ENCODE measurements at places on chromosomes 3 and 15. TPM values are rescaled to one million over a fixed set of nuclear protein-coding genes. Genes with fewer than 3 reads are reported as not detected.

GRCh38 chr3:184005941-184006507 is 11.7 kb downstream of the ABCC5 start:
- peak; percentile 90 for DNase-seq

Gene IL17RE
- total RNA-seq = not detected

Gene GP5
- total RNA-seq = not detected

GRCh38 chr3:57961828-57962447 is 46.3 kb upstream of the FLNB start:
- DNase-seq = no peak

DNA sequence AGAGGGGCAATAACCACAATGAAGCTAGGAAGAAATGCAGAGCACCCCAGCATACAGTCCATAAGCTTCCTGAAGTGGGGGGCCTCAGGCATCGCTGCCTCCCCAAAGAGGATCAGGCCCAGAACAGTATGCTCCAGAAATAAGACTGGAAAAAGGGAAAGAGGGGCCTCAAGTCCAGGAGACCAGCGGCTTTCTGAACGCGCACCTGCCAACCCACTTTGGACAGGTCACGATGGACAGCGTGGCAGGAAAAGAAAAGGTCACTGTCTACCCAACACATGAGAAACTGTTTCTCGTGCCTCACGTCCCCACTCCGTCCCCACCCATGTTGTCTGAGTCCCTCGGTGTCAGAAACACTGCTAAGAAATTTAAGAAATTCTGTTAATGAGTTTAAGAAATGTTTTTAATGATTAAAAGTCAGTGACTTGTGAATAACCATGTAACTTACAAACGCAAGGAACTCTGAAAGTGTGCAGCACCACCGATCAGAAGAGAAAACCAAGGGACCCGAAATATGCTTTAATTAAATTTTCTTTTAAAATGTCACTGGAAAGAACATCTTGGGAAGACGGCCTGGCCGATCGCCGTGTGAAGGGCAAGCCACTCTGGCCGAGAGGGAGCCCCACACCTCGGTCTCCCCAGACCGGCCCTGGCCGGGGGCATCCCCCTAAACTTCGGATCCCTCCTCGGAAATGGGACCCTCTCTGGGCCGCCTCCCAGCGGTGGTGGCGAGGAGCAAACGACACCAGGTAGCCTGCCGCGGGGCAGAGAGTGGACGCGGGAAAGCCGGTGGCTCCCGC is 1.7 kb upstream of the PPARG start:
- DNase-seq = no peak

DNA sequence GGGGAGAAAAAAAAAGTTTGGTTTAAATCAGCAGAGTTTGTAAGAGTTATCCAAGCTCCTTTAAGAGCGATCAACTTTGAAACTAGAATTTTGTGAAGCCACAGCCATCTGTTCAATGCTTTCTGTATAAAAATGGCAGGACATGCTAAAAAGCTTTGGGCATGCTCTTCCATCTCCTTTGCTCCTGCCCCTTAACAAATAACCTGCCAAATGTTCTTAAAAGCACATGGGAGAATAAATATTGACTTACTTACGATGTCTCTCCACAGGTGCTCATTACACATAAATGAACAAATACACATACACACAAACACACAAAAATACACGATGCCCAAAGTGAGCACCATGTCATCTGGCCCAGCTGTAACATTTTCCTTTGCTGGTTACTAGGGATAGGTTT is 211.8 kb upstream of the DPH6 start:
- no peak for DNase-seq

GRCh38 chr3:113783463-113783862 is 36.6 kb downstream of the ATP6V1A start:
- DNase-seq = no peak

DNA sequence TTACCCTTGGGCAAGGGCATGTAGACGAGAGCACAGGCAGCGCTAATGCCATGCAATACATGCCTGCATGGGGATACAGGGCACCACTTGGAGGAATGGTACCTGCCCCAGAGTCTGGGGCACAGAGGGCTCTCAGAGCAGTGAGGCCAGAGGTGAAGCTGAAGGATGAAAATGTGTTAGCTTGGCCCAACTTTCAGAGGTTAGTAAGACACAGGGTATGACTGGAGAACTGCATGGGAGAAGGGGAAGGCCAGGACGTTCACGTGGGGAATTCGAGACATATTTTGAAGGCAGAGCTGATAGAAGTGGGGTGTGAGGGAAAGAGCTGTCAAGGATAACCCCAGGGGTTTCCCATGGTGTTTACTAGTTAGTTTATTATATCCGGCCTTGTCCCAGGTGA is 19.6 kb downstream of the CSRNP1 start:
- no peak for DNase-seq
